ENCODE measurements at places on chromosomes 2 and 18.

- no peak for DNase-seq
Observed at GRCh38 chr2:194363878-194364277, 1293.1 kb upstream of the SLC39A10 start.

DNA sequence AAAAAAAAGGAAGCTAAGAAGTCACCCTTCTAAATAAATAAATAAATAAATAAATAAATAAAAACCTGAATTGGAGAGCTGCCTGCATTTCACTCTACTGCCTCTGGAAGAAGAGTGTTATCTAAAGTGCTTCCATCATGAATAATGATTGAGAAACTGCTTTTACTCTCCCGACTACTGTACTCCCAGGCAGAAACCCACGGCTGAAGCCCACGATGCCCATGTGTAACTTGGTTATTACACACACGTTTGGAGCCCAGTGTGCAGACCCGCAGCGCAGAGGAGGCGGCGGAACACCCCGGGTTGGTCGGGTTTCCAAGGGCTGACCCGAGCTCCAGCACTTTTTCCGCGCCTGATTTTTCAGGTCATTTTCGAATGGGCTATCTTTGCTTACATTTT is 697 bp upstream of the SPATS2L start:
- DNase-seq = no peak

DNA sequence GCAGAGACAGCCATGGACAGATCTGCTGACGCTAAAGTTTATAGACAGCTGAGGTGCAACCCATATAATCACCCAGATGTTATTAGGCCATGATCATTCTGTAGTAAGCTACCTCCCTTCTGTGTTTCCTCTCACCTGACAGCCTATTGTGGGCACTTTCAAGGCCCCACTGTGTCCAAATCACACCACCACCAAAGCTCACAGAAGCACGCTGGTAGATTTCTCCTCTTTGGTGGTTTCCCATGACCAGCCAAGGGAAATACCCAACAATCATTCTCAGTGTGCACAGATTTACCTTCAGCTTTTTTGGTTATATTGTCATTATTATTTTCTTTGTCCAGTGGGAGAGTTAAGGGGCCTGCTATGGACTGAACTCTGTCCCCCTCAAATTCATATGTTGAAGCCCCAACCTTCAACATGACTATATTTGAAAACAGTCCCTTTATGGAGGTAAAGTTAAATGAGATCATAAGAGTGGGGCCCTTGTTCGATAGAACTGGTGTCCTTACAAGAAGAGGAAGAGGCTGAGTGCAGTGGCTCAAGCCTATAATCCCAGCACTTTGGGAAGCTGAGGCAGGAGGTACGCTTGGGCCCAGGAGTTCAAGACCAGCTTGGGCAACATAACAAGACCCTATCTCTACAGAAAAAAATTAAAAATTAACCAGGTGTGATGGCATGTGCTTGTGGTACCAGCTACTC is 74.0 kb upstream of the MSH6 start:
- DNase-seq = no peak

- peak; percentile 30 for DNase-seq
Observed at GRCh38 chr2:96869822-96870625, at the start of gene SEMA4C. Gene SEMA4C (minus strand): TSS chr2:96870080. CDS start chr2:96867886, 2,194 bp downstream.

GRCh38 chr18:78352910-78353309 is 626.7 kb upstream of the SALL3 start:
- no peak for DNase-seq

- no peak for DNase-seq
Observed at GRCh38 chr18:35455926-35456763, 41.6 kb downstream of the INO80C start.

DNA sequence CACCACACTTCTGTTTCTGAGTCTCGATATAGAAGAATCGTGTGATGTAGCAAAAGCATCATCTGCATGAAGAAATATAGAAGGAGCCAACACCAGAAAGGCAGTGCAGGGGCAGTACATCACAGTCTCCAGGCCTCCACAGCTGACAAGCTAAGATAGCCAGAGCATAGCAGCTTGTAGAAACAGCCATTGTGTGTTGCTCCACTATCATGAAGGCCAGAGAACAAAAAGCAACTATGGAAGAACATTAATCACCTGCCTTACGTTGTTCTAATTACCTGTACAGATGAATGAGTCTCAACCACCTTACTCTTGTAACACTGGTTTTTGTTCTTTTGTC is 129.0 kb downstream of the RND3 start:
- DNase-seq = no peak

GRCh38 chr2:177711483-177712265 is 319.1 kb downstream of the AGPS start:
- DNase-seq = no peak
